ENCODE measurements at places on chromosomes 6 and 20. TPM values are rescaled to one million over a fixed set of nuclear protein-coding genes. Genes with fewer than 3 reads are reported as not detected.

GRCh38 chr6:109457562-109457996, 2.0 kb upstream of the MICAL1 start:
- DNase-seq, result no peak

GRCh38 chr6:24149296-24149695, 23.3 kb downstream of the NRSN1 start:
- DNase-seq, result no peak

The TSHZ2 gene
- not detected for total RNA-seq

DNA sequence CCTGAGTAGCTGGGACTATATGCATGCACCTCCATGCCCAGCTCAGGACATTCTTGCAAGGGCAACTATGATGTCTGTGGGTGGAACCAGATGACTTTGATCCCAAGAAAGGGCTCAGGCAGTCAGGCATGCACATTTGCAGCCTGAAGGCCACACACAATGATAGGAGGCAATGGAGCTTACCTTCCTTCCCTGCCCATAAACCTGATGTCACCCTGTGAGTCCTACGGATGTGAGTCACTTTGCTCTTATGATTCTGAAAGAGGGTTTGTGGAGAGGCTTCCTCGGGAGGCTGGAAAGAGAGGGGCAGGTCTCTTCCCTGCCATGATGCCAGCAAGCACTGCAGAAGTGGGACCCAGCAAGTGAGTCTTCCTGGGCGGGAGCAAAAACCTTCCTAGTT, 202.4 kb downstream of the LY86 start:
- DNase-seq, result no peak

- DNase-seq, result no peak
Observed at GRCh38 chr6:431504-431903, 40.0 kb downstream of the IRF4 start.

DNA sequence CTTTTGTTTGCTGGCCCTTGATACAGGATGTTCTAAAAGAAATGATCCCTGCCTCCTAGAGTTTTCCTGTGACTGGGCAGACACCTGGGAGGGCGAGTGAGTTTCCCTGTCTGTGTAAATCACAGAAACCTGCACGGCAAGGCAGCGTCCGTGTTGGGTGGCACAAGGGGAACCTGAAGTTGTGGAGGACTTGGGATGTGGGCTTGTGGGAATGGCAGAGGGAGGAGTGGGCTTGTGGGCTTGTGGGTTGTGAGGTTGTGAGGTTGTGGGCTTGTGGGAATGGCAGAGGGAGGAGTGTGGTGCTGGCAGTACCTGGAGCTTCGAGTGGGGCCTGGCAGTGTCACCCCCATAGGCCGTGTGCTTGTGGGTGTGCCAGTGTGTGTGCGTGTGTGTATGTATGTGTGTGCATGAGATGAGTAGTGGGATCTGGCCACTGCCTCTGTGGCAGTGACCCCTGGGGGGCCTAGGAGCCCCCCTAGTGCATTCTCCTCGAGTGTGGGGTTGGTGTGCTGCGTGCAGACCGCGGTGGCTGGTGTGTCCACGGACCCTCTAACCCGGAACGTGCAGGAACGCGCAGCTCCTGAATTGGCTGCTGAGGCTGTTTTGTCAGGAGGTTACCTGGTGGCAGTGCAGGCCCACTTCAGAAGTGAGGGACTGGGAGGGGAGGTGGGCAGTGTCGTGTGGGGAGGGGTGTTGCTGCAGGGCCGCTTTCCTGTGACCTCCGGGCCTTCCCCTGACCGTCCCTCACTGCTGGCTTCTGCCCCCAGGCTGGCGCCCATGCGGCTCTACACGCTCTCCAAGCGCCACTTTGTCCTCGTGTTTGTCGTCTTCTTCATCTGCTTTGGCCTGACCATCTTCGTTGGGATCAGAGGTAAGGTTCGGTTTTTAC, 13.0 kb downstream of the TMEM181 start:
- DNase-seq, result no peak

The LCA5 gene
- total RNA-seq, result not detected

Measured in activated CD8-positive, alpha-beta T cell treated with anti-CD3 and anti-CD28 coated beads, Interleukin-2, amount 10 ng/mL, durations not matched to agents 7 days and 5 days (primary cell).